A673 (cell line): ENCODE measurements at places on chromosomes 6 and 20. TPM values are rescaled to one million over a fixed set of nuclear protein-coding genes. Genes with fewer than 3 reads are reported as not detected.

- DNase-seq, result no peak
Observed at GRCh38 chr6:157203312-157203744, 120.0 kb downstream of the TMEM242 start.

DNA sequence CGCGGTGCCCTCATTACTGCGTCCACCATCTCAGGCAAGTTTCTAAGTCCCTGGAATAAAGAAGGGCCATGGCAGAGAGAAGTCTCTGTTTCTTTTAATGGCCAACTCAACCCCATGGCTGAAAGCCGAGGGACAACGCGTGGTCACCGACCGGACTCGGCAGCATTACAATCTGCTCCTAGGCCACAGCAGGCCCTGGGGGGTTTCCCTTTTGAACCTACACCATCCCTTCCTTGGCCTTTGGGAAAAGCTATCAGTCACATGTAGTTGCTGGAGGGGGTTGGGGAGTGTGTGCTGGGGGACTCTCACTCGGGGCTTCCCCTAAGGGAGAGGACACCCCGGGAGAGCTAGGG, 11.1 kb upstream of the FAM83C start:
- DNase-seq, result no peak

DNA sequence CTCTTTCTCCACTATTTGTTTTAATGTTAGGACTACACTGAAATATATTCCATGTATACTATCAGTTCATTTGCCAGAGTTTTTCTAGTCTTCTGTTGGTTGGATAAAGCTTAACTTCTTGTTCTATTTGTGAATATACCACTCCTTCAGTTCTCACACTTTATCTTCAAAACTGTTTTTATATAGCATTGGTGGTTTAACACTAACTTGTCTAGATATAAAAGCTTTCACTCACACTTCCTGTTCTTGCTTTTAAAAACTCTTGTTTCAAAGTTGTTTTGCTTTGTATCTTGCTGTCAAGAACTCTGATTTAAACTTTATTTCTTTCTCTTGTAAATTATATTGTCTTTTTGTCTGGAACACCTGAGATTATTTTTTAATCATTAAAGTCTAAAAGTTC, 226.8 kb upstream of the TENT5A start:
- DNase-seq, result no peak

GRCh38 chr6:111441678-111442243, 41.3 kb downstream of the REV3L start:
- DNase-seq, result no peak

GRCh38 chr20:38108438-38108985, 56.6 kb downstream of the TGM2 start:
- DNase-seq, result no peak

DNA sequence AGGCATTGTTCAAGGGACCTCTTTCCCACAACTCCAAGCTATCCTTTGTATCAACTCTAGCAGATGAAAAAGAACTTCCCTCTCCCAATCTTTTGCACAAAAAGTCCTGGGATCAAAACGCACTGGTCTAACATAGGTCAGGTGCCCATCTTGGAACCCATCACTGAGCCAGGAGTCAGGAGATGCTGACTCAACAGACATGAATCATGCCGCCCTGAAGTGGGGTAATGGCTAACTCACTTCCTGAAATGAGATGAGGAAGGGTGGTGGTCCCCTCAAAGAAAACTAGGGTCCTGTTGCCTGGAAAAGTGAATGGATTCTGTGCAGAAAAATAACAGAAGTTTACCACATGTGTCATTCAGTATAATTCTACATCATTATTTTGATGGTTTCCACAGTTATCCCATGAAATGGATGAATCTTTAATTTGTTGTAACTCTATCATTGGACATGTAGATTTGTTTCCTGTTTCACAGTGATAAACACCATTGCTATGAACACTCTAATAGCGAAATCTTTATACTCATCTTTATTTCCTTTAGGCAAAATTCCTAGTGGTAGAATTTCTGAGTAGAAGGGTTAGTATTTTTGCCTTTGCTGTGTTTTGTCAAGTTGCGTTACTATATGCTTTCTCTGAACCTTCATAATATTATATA, 151.3 kb downstream of the SLC16A10 start:
- DNase-seq, result no peak

DNA sequence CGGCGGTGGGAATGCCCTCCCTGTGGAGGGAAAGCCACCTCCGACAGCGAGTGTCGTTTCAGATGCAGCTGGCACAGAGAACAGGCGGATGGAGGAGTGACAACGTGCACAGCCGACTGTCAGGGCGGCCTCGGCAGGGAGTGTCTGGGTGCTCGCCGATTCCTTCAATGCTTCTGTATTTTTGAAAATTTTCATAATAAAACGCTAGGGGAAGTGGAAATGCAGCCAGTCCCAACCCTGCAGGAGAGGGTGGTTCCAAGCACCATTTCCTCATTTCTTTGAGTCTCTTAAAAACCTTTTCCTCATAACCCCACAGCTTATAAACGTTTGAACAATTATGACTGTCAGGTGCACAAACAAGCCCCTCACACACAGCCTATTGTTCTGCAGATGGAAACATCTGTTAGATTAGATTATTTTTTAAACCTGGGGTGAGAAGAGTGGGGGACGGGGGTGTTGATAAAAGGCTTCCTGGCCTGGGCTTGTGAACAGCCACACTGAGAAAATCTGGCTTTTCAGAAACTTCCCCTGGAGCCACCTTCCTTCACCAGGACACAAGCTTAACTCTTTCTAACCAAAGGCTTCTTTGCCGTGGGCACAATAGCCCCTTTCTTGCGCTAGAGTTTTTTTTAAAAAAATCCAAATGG, 228.9 kb downstream of the ANKRD60 start:
- no peak for DNase-seq

- DNase-seq, result no peak
Observed at GRCh38 chr6:74579047-74579446, 626.8 kb downstream of the COL12A1 start.

GRCh38 chr6:42197555-42198362, 3.0 kb upstream of the GUCA1B start:
- DNase-seq, result no peak

- no peak for DNase-seq
Observed at GRCh38 chr6:56915832-56916231, 39.1 kb upstream of the BEND6 start.

Gene SLC44A4
- total RNA-seq, result not detected in 2 replicates

Gene UQCC2
- 122 and 124 TPM in 2 replicates for total RNA-seq

Gene AP5S1
- total RNA-seq, result 15.0 and 17.5 TPM in 2 replicates

Gene OR2H2
- total RNA-seq, result not detected in 2 replicates

Gene SALL4
- 17.7 and 18.4 TPM in 2 replicates for total RNA-seq

Gene PSORS1C1
- total RNA-seq, result 0.74 TPM in 1 of 2 replicates, not detected in the other

Gene FAM83C
- total RNA-seq, result not detected in 2 replicates

Gene PROKR2
- not detected in 2 replicates for total RNA-seq

Gene FNDC11
- 0.21 and 0.37 TPM in 2 replicates for total RNA-seq
